ENCODE measurements at places on chromosomes 6 and 20.

- no peak for DNase-seq
These were observed 13.6 kb downstream of the RIPOR2 start for GRCh38 chr6:24922170-24922569.

GRCh38 chr6:149249370-149250357, 67.8 kb upstream of the TAB2 start:
- no peak for DNase-seq

GRCh38 chr6:144008120-144008811, at the start of gene PLAGL1:
PLAGL1 (minus strand) TSS chr6:144008259; CDS start chr6:143948136, 60,123 bp downstream.
- no peak for DNase-seq

GRCh38 chr6:92121228-92121627, 1298.1 kb downstream of the EPHA7 start:
- no peak for DNase-seq

- no peak for DNase-seq
These were observed 1.1 kb downstream of the SLPI start for GRCh38 chr20:45253261-45253660.

Measured in cortex of kidney (tissue), 1 donor.